ENCODE measurements at places on chromosomes 2 and 18. TPM values are rescaled to one million over a fixed set of nuclear protein-coding genes. Genes with fewer than 3 reads are reported as not detected.

GYPC gene
- 194 TPM for total RNA-seq

SNORC gene
- total RNA-seq, result 1.7 TPM

LIMS3 gene
- total RNA-seq, result 0.74 TPM

ASIC4 gene
- 13.5 TPM for total RNA-seq

IL36B gene
- total RNA-seq, result not detected

- DNase-seq, result no peak
- no peak overlapping the region for H3K4me3 ChIP-seq
- no peaks in the 10 kb centered on the region for H3K4me1 ChIP-seq
- H3K27me3 ChIP-seq, result peaks cover 4% of the 10 kb centered on the region
Observed at GRCh38 chr2:47554311-47554905, 151.5 kb downstream of the MSH2 start.

- no peak overlapping the region for H3K27ac ChIP-seq
- no peak for DNase-seq
- H3K27me3 ChIP-seq, result peaks cover 51% of the 10 kb centered on the region
- no peaks in the 10 kb centered on the region for H3K4me1 ChIP-seq
Observed at GRCh38 chr2:176165370-176166050, 8.4 kb downstream of the HOXD3 start.

- peaks cover 4% of the 10 kb centered on the region for H3K4me1 ChIP-seq
- no peak overlapping the region for H3K4me3 ChIP-seq
- no peaks in the 10 kb centered on the region for H3K36me3 ChIP-seq
- DNase-seq, result peak; percentile 91
Observed at GRCh38 chr18:2325308-2325849, 245.9 kb downstream of the METTL4 start.

DNA sequence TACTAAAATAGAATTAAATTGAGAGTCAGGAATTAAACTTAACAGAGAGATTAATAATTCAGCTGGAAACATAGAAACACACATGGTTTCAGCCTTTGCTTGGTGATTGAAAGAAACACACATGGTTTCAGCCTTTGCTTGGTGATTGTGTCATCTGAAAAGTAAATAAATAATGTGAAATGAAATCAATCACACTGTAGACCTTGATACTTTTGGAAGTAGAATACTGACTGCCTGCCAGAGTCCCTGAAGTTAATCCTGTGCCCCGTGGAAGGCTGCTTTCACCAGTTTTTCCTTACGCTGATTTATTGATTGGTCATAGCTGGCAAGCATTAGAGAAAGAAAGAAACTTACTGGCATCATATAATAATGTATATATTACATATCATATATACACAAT, 1252.7 kb upstream of the FAM98A start:
- no peaks in the 10 kb centered on the region for H3K4me1 ChIP-seq
- no peak overlapping the region for H3K27ac ChIP-seq
- no peak for DNase-seq
- H3K27me3 ChIP-seq, result no peaks in the 10 kb centered on the region
- no peaks in the 10 kb centered on the region for H3K36me3 ChIP-seq

- H3K4me3 ChIP-seq, result no peak within 1 kb of the TSS
- H3K27me3 ChIP-seq, result no peaks in the 10 kb centered on the region
- H3K36me3 ChIP-seq, result no peaks in the 10 kb centered on the region
Observed at GRCh38 chr2:203706403-203706802, at the start of gene CD28. Gene CD28 (plus strand): TSS chr2:203706639. CDS start chr2:203706697, 58 bp downstream.

- no peaks in the 10 kb centered on the region for H3K36me3 ChIP-seq
- no peaks in the 10 kb centered on the region for H3K27me3 ChIP-seq
- H3K4me1 ChIP-seq, result no peaks in the 10 kb centered on the region
- H3K27ac ChIP-seq, result no peak overlapping the region
- no peak for DNase-seq
Observed at GRCh38 chr18:44098551-44099098, 582.1 kb upstream of the SETBP1 start.

DNA sequence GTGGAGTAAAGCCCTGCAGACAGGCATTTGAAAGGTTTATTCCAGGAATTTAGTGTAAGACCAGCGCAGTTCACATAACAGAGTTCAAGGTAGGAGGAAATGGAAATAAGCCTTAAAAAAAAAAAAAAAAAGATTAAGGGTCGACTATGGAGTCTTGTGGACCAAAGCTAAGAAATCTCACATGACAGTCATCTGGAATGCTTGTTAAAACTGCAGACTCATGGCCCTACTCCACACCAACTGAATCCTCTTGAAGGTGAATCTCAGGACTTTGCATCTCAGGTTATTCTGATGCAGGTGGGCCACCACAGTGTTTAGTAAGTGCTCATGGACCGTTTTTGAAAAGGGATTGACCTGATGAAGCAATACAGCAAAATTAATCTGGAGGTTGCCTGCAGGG, 8.8 kb downstream of the TTLL4 start:
- H3K4me1 ChIP-seq, result peaks cover 44% of the 10 kb centered on the region
- no peaks in the 10 kb centered on the region for H3K27me3 ChIP-seq
- peaks cover 26% of the 10 kb centered on the region for H3K36me3 ChIP-seq
- no peak for DNase-seq
- H3K4me3 ChIP-seq, result no peak overlapping the region
- no peak overlapping the region for H3K27ac ChIP-seq

- no peaks in the 10 kb centered on the region for H3K36me3 ChIP-seq
- no peak overlapping the region for H3K27ac ChIP-seq
- H3K4me1 ChIP-seq, result no peaks in the 10 kb centered on the region
- no peak for DNase-seq
- no peaks in the 10 kb centered on the region for H3K27me3 ChIP-seq
Observed at GRCh38 chr2:36134281-36134680, 221.3 kb upstream of the CRIM1 start.

DNA sequence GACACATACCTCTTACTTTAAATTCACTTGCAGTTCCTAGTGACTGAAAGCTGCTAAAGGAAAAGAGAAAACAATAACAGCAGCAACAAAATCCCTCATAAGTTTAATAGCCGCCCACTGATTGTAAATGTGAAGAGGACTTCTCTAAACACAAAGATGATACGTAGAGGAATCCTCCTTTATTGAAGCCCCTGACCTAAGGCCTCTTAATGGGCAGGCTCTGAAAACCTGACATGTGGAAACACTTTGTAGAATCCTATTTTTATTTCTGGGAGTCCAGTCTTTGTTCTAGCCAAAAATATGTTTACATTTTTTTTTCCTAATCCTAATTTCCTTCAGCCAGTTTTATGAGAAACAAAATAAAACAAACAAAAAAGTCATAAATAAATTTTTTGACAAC, 1277.7 kb upstream of the CELF4 start:
- no peak overlapping the region for H3K4me3 ChIP-seq
- H3K4me1 ChIP-seq, result no peaks in the 10 kb centered on the region

DNA sequence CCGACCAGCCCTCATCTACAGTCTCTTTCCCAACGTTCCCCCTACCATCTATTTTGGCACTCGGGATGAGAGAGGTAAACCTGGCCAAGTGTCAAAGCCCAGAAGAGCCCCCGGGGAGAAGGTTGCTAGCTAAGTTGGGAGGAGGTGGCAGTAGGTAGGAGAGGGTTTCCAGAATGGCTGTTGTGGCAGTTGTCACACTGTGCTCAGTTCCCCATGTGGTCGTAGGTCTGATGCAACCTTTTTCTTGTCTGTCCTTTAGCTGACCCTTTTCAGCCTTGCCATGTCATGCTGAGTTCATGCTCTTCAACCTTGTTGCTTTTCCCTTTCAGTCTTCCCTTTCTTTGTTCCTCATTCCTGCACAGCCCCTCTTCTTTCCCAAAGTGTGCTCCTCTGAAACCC, 34.5 kb downstream of the TTLL4 start:
- DNase-seq, result peak; percentile 52
- peak overlapping the region; percentile 78 for H3K27ac ChIP-seq
- H3K4me1 ChIP-seq, result peaks cover 12% of the 10 kb centered on the region
- peaks cover 68% of the 10 kb centered on the region for H3K36me3 ChIP-seq

All from K562 (cell line).